ENCODE measurements at places on chromosomes 1 and 21.

DNA sequence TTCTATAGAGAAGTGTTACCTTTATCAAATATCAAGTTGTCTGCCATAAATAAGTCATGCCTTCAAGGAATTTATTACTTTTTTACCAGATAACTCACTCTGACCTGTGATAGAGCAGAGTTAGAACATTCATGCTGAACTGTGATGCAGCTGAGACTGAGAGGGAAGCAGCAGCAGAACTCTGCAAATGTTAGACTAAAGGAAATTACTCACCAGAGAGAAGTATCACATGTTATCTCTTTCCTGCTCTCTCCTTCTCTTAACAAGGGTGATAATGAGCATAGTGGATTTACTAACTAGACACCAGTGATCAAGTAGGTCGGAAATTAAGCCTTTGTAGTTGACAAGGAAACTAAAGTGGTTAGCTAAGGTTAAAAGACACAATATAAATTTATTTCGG lies 181.6 kb downstream of the RASAL2 start:
- DNase-seq: peak; percentile 24

GRCh38 chr1:59685666-59686065 lies 129.1 kb upstream of the HOOK1 start:
- DNase-seq: no peak

DNA sequence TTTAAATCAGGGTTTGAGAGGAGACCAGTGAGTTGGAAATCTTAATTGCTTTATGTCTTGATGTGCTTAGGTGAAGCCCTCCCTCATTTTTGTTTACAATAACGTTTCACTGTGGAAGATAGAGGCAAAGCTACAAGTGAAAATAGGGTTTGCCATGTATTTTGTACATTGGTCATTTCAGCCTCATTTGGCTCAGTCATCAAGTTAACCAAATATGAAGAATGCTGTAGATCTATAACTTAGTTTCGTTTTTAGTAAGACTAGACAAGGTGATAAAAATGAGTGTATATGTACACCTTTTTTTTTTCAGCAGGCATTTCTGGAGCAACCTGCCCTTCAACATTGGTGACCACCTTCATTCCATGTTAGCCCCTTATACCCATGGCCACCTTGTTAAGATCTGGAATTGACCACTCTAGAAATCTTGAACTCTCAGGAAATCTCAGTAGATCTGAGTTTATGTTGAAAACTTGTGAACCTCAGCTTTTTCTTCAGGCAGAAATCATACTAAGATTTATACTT lies 2.9 kb downstream of the NFYC start:
- DNase-seq: no peak

DNA sequence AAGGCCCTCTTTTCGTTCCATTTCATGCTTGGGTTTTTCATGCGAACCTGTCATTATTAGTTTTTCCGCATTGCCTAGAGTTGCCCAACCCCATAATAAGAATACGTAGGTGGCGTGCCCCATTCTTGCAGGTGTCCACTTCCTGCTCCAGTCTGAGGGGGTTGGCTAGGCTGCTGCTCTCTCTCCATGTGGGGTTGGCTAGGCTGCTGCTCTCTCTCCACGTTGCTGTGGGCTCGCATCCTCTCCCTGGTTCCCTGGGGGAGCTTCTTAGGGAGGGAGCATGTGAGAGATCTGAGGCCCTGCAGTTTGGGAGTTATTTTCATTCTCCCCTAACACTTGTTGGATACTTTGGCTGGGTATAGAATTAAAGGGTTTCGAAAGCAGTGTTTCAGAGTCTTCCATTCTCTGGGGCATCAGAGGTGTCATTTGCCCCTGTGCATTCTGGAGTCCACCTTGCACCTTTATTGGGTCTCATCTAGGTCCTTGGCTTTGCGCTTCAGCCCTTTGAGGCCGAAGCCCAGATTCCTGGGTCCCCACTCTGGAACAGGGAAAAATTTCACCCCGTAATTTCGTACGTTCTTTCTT lies 8.6 kb downstream of the C1orf35 start:
- no peak for DNase-seq

DNA sequence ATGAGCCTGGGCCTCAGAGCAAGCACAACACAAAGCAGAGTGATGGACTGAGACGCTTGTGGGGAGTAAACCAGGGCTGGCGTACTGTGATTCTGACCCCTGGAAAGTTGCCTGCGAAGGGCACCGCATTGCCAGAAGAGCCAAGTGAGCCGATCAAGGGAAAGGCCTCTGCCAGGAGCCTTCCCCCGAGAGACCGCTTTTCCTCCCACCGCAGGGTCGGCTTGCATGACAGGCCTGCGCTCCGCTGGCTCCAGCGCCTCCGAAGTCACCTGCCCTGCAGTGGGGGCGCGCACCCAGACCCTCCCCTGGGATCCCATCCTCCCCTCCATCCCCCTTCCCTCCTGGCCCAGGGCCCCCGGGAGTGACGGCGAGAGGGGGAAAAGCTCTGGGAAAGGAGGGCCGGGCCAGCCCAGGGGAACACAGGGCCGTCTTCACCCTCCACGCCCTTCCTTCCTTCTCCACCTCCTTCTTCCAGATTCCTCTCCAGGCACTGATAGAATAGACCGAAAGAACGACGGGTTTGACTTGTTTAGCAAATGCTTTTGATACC lies 165.0 kb downstream of the TRIM33 start:
- DNase-seq: no peak

- peak; percentile 42 for DNase-seq
These were observed 17.0 kb upstream of the CD2 start for GRCh38 chr1:116737020-116737854.

DNA sequence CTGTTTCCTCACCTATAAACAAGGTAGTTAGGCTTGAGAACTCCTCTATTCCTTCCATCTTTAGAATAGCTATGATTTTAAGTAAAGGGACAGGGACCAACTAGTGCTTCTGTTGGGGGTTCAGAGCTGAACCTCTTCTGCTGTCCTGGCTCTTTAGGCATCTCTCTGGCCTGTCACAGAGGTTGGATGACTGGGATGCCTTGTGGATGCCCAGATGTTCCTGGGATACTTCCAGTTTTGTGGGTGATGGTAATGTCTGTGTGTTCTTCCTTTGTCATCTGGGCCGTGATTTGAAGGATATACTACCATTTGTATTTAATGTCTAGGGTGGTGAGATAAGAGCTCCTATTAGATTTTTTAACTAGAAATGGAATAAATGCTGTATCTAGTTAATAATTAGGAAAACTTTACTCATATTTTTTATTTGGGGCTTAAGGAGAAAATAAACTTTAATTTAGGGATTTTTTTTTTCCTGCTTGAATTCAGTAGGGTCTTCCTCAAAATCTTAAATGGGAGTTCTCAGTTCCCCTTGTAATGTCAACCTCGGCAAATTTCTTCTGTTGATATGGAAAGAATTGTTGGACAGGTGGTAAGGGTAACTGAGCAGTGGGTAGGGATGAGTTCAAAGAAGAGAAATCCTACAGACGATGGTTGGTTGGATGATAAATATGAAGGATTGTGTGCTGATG lies 47.2 kb downstream of the LAMC1 start:
- no peak for DNase-seq

GRCh38 chr1:3907031-3907534 lies 7.0 kb upstream of the C1orf174 start:
- no peak for DNase-seq

DNA sequence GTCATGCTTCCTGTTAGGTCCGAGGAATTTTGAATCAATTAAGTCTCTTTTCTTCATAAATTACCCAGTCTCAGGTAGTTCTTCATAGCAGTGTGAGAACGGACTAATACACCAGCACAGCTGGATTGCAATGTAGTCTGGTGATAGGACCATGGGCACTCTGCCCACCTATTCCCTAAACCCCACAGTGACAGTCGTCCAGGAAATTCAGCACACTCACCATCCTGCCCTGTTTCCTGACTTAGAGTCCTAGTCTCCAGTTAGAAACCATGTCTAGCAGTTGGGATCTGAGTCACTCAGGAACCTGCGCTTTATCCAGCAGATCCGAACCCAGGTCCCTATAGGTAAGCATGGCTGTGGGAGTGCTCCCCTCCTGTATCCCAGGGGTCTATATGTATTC lies 149.3 kb upstream of the TNR start:
- DNase-seq: no peak

GRCh38 chr1:58710190-58711085 lies 10.6 kb upstream of the MYSM1 start:
- no peak for DNase-seq

- DNase-seq: no peak
These were observed 512.7 kb downstream of the LMO4 start for GRCh38 chr1:87841332-87841731.
